ENCODE measurements at places on chromosomes 1 and 21.

DNA sequence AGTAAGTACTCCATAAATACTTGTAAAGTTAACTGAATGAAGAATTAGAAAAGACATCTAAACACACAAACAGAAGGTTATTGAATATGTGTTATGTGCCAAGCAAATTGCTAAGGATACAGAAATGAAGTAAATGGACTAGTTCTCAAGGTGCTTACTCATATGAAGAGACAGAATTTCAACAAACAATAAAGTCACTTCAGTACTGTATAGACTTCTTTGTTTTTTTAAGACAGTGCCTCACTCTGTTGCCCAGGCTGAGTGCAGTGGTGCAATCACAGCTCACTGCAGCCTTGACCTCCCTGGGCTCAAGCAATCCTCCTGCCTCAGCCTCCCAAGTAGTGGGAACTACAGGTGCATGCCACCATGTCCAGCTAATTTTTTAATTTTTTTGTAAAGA is 57.3 kb downstream of the SERBP1 start:
- DNase-seq = no peak
- no peaks in the 10 kb centered on the region for H3K36me3 ChIP-seq
- no peaks in the 10 kb centered on the region for H3K27me3 ChIP-seq
- no peak overlapping the region for H3K27ac ChIP-seq

DNA sequence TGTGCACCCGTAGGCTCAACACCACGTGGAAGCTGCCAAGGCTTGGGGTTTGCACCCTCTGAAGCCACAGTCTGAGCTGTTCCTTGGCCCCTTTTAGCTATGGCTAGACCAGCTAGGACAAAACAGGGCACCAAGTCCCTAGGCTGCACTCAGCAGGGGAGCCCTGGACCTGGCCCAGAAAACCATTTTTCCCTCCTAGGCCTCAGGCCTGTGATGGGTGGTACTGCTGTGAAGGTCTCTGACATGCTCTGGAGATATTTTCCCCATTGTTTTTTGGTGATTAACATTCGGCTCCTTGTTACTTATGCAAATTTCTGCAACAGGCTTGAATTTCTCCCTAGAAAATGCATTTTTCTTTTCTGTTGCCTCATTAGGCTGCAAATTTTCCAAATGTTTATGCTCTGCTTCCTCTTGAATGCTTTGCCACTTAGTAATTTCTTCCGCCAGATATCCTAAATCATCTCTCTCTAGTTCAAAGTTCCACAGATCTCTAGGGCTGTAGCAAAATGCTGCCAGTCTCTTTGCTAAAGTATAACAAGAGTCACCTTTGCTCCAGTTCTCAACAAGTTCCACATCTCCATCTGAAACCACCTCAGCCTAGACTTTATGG is 69.0 kb upstream of the KRTAP19-8 start:
- DNase-seq = no peak
- H3K4me3 ChIP-seq = no peak overlapping the region
- no peaks in the 10 kb centered on the region for H3K36me3 ChIP-seq
- no peaks in the 10 kb centered on the region for H3K27me3 ChIP-seq
- no peak overlapping the region for H3K27ac ChIP-seq

DNA sequence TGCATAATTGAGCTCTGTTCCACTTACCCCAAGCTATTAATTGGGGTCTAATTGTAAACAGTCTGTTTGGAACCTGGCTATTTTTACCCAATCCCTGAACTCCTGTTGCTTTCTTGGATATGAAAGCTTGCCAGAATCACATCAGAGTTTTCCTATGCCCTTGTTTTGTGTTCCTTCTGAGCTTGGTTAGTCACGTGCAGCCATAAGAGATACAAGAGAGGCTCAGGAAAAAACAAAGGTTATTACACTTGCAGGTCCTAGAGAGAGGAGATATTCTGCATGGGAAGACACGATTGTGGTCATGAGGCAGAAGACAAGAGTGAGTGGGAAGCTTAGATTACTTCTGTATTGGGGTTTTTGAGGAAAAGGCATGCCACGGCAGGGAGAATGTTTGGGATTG is 46.0 kb upstream of the RGL1 start:
- H3K36me3 ChIP-seq = no peaks in the 10 kb centered on the region
- no peak for DNase-seq
- no peak overlapping the region for H3K27ac ChIP-seq
- H3K4me3 ChIP-seq = no peak overlapping the region

GRCh38 chr1:1157426-1157913 is 16.2 kb upstream of the TTLL10 start:
- DNase-seq = peak; percentile 94
- peak overlapping the region; percentile 99 for H3K27ac ChIP-seq
- peak overlapping the region; percentile 64 for H3K4me3 ChIP-seq
- no peaks in the 10 kb centered on the region for H3K27me3 ChIP-seq
- H3K4me1 ChIP-seq = peaks cover 8% of the 10 kb centered on the region

DNA sequence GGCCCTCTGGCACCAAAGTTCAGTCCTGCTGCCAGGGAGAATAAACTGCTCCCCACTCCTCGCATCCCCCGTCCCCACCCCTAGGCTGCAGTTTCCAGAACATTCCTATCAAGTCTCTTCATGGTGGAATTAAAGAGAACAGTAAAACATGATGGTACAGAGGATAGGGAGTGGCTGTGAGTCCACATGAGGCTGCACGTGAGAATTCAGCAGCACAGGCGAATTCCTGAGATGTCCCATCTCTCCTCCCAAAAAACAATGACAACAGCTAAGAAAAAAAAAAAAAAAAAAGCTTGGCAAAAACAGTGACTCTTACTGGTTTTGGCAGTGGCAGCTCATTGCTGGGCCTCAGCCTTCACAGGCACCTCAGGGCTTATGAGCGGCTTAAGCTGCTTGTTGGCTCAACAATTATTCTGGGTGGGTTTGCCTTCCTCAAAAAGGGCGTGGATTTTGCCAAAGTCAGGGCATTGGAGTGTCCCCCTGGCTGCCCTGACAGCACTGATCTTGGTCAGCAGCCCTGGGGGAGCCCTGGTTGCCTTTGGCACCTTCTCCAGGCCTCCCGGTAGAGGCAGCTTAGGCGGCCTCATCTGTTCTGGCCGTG is 5.7 kb upstream of the IFFO2 start:
- peaks cover 3% of the 10 kb centered on the region for H3K4me1 ChIP-seq
- DNase-seq = no peak
- no peaks in the 10 kb centered on the region for H3K36me3 ChIP-seq
- H3K27ac ChIP-seq = no peak overlapping the region
- H3K4me3 ChIP-seq = no peak overlapping the region

DNA sequence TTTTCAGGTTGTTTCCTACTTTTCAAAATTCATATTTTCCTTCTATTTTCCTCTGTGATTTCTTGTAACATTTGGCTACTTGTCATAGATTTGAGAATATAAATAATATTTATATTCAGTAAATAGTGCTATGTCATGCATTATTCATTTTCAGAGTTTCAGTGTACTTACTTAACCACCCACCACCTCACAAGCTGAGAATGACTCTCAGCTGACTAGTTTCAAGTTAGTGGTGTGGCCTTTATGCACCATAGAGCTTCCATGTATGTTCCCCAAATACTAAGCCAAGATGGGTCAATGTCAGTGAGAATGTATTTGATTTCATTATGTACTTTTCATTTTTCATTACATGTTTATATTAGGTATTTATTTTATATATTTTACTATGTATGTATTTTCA is 56.9 kb upstream of the RGS1 start:
- no peak overlapping the region for H3K4me3 ChIP-seq
- DNase-seq = no peak
- H3K4me1 ChIP-seq = no peaks in the 10 kb centered on the region
- H3K36me3 ChIP-seq = no peaks in the 10 kb centered on the region
- H3K27ac ChIP-seq = no peak overlapping the region
- H3K27me3 ChIP-seq = no peaks in the 10 kb centered on the region

GRCh38 chr21:33480481-33481103 is 818 bp upstream of the TMEM50B start:
- no peaks in the 10 kb centered on the region for H3K27me3 ChIP-seq
- DNase-seq = no peak
- no peaks in the 10 kb centered on the region for H3K36me3 ChIP-seq
- peaks cover 14% of the 10 kb centered on the region for H3K4me1 ChIP-seq
- peak overlapping the region; percentile 90 for H3K4me3 ChIP-seq
